Stimulated activated CD4-positive, alpha-beta T cell treated with anti-CD3 and anti-CD28 coated beads, TNF-alpha, amount 100 ng/mL, for 1 hour (primary cell): ENCODE measurements at places on chromosomes 5 and 9.
A peak's percentile ranks its signal among the peaks of the same experiment; 100 is the strongest.

DNA sequence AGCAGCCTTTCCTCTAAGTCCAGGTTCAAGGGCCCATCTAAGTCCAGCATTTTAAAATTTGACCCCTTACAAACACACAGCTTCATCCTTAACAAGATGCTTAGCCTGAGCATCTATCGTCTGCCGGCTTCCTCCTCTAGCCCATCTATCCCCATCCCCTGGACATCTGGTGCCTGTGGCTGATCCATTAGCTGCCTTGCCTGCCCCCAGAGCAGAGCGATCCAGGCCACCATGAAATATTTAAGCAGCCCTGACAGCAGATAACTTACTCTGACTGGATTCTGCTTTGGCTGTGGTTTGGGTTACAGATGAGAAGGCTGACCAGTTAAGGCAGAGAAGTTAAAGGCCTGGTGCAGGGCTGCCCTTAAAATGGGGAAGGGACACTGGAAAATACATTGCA is 30.9 kb upstream of the CPEB4 start:
- no peak for DNase-seq

DNA sequence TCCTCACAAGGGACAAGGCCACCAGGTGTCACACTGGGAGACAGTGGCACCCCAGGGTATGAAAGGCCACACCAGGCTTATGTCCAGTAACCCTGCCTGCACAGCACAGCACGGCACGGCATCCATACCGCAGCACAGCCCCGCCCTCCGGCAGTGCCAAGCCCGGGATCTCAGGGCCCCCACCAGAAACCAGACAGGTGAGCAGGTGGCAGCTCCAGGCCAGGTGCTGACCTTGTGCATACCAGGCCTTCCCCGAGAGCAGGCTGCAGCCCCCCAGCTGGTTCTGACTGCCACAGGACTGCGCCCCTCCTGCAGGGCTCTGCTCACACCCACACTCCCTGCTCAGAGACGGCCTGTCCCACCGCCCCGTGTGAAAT is 56.5 kb downstream of the ADAMTS2 start:
- DNase-seq: no peak

DNA sequence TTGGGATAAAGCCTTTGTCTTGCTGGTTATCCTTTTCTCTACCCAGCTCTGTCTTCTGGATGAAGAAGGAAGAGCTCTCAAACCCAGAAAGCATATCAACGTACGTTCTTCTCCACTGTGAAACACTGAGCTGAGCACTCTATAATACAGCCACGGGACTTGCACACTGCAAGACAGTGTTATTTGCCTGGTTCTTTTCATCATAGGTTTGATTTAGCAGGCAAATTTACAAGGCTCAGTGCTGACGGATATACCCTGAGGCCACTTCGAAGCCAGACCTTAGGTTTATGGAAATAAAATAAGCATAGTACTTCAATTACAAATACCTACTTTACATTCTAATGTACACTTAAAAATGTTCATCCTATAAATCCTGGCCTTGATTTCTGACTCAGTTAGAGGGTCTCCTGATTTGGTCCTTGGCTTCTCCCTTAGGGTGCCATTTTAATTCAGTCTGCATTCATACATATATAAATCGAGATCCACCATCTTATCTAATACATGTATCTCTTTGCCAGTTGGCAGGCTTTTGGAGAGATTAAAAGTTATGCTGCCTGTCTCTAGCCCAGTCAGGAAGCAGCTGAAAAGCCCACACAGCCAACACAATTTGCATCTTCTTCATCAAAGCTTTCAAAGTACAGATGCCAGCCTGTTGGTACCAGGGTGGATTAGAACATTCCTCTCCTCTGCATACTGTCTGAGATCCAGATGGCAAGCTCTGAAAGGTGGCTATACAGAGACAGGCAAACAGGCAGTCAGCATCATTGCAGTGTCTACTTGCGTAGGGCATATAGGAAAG is 194.4 kb downstream of the DEPDC1B start:
- DNase-seq: no peak

GRCh38 chr5:4628645-4629385 is 511.3 kb upstream of the ADAMTS16 start:
- DNase-seq: no peak

DNA sequence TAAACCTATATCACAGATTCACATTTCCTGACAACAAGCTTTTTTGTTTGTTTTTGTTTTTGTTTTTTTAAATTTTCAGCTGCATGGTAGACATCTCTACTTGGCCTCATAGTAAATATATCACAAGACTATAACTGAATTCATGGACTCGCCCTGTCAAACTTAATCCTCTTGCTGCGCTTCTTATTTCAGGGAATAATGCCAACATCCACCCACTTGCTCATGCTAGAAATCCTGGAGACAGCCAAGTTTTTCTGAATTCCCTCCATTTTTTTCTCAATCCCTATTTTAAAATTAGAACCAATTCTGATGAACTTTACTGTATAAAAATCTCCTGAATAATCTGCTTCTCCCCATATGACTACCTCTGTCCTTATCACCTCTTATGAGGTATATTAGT is 283.6 kb upstream of the RPS23 start:
- DNase-seq: no peak

- DNase-seq: no peak
These were observed 287.4 kb upstream of the TARS1 start for GRCh38 chr5:33153372-33153771.

- DNase-seq: no peak
These were observed 42.5 kb upstream of the GLRX start for GRCh38 chr5:95864944-95865504.

- no peak for DNase-seq
These were observed 31.5 kb downstream of the CNTLN start for GRCh38 chr9:17166346-17166745.

GRCh38 chr5:151130922-151131891 is 26.4 kb downstream of the ANXA6 start:
- DNase-seq: no peak

DNA sequence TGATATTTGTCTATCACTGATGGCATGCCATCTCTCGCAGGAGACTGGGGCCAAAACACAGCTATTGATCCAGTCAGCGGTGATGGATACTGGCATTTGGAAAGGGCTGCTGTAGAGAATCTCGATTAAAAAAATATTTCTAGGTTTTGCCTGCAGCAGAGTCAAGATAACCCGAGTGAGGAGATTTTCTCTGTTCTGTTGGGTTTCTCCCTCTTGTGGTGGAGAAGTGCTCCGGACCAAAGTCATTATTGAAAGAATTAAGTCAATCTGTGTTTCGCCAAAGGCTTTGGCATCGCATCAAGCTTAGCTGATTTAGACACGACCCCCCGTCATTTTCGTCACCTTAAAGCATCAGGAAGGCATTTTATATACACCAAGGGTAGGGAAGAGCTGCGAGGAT is 97.1 kb upstream of the IRX2 start:
- no peak for DNase-seq

GRCh38 chr5:16593628-16594027 is 23.2 kb downstream of the RETREG1 start:
- no peak for DNase-seq

DNA sequence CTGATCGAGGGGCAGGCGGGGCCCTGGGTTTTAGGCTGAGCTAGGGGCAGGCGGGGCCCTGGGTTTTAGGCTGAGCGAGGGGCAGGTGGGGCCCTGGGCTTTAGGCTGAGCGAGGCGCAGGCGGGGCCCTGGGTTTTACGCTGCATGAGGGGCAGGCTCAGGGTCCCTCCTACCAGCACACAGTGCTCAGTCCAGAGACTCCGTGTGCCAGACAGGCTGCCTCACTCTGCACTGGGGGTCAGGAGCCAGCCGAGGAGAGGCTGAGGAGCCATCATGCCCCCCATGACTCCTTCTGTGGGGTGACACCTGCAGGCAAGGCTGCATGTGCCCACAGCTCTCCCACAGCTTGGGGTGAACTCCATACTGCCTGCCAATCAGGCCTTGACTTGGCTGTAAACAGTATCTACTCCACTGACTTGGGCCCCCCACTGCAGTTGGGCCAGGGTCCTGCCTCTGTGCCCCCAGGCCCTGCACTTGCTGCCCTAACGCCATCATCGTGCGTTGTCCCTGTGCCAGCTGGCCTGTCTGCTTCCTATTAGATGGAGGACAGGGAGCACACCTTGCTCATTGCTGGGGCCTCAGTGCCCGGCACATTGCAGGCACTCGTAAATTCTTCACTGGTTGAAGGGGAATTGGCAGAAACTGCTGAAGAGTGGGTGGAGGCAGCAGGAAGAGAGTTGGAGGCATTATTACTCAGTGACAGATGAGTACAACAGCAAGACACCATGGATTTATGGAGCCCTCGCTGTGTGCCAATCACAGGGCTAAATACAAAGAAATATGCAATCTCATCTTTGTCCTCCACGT is 78.6 kb downstream of the AMBP start:
- no peak for DNase-seq

DNA sequence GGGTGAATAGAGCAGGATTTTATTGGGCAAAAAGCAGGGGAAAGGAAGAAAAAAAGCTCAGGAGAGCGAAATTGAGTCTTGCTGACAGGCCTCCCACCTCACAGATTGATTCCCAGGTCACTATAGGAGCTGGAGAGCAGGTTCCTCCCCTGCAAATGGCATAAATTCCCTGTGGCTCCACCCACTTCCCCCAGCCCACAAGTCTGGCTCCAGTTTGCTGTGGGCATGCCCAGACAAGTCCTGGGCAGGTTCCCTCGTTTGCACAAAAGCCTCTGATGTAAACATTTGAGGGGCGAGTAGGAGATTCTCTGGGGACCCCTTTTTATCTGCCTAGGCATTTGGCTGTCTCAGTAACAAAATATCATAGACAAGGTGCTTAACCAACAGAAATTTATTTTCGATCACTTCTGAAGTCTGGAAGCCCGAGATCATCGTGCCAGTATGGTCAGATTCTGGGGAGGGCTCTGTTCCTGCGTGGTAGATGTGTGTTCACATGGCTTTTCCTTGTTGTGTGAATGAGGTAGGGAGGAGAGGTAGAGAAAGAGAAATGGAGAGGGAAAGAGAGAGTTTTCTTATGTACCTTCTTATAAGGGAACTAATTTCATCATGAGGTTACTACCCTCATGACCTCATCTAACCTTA is 614.5 kb downstream of the MAT2B start:
- no peak for DNase-seq

DNA sequence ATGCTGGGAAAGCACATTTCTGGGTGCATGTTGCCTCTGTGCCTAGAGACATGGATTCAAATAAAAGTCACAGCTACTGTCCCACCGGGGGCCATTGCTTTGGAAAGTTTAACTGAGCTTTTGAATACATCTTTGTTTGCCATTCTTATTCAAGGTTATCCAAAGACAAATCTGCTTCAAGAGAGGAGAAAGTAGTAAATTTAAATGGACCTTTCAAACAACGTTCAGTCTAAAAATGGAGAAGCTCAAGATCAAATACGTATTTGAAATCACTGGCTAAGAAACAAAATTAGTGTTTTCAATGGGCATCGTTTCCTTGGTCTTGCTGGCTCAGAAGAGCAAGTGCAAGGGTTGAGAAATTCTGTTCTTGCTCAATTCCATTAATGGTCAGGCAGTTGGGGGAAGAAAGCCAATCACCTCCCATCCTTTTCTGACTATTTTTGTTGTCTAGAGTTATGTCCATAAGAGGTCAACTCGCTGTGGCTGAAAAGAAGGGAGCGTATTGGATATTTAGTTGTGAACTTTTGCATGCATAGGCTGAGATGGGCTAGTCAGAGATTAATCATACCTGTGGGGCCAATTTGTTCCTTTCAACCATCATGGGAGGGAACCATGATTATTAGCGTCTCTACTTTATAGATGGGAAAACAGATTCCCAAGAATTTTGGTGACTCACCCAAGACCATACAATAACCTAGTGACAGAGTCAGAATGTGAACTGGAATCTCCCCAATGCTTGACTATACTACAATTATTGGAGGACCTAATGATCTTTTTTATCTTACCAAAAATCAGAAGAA is 276.2 kb upstream of the TNC start:
- DNase-seq: no peak

GRCh38 chr9:78296893-78297671 is at the start of gene PSAT1:
PSAT1 (plus strand) TSS chr9:78297125; CDS start chr9:78297211, 86 bp downstream.
- DNase-seq: peak; percentile 49

GRCh38 chr5:95617057-95617456 is 2.8 kb upstream of the GPR150 start:
- no peak for DNase-seq

GRCh38 chr9:86926145-86926544 is 21.2 kb downstream of the GAS1 start:
- DNase-seq: no peak

- DNase-seq: no peak
These were observed 41.2 kb upstream of the RAPGEF1 start for GRCh38 chr9:131781069-131781468.

DNA sequence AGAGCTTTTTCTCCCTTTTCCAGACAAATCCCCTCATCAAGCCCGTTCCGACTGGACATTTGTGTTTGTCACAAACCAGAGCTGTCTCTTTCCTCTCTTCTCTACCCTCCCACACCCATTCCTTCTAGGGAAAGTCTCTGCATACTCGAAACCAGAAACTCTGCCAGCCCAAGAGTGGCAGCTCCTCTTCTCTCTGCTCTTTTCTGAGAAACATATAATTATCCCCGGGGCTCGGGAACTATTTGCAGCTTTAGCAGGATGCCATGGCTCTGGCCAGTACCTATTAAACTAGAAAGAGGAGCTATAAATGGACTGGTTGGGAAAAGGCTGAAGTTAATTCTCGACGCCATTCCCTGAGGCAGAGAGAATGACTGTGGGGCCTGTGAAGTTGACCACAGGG is 82.6 kb downstream of the SH3PXD2B start:
- DNase-seq: no peak

- no peak for DNase-seq
These were observed 69.9 kb downstream of the C9orf57 start for GRCh38 chr9:71990466-71990865.

DNA sequence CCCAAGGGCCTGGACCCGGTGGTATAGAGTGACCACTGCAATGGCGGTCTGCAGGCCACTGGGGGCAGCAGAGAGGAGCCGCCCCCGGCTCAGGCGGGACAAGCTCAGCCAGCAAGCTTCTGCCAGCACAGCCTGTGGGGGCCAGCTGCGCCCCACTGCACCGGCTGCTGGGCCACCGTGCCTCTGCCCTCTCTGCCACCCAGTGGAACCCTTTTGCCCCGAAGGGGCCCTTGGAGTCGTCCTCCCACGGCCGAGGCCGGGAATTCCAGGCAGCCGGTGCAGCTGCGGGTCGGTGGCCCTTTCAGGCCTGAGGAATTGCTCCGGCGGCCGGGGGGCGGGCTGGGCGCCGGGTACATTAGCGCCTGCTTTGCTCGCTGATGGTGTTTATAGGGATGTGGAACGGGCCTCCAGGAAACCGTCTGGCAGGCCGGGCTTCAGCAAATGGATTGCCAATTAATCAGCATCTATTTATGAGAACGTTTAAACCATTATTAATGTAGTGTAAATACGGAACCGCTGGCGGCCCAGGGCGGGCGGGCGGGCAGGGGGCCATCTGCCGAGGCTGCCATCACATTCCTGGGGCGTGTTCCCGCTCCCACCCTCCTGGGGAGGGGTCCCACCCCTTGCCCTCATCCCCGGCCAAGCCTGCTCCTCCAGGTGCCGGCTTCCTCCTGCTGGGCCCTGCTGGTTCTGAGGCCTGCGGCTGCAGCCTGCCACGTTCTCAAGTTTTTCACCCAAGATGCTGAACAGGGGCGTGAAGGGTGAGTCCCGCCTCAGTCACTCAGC is 127.4 kb downstream of the BARX1 start:
- DNase-seq: no peak

GRCh38 chr5:150648294-150649107 is 8.0 kb downstream of the SYNPO start:
- no peak for DNase-seq

GRCh38 chr9:26171691-26172090 is 493.4 kb upstream of the TUSC1 start:
- no peak for DNase-seq
